ENCODE measurements at places on chromosomes 16 and 17. TPM values are rescaled to one million over a fixed set of nuclear protein-coding genes. Genes with fewer than 3 reads are reported as not detected.
A peak's percentile ranks its signal among the peaks of the same experiment; 100 is the strongest.

DNA sequence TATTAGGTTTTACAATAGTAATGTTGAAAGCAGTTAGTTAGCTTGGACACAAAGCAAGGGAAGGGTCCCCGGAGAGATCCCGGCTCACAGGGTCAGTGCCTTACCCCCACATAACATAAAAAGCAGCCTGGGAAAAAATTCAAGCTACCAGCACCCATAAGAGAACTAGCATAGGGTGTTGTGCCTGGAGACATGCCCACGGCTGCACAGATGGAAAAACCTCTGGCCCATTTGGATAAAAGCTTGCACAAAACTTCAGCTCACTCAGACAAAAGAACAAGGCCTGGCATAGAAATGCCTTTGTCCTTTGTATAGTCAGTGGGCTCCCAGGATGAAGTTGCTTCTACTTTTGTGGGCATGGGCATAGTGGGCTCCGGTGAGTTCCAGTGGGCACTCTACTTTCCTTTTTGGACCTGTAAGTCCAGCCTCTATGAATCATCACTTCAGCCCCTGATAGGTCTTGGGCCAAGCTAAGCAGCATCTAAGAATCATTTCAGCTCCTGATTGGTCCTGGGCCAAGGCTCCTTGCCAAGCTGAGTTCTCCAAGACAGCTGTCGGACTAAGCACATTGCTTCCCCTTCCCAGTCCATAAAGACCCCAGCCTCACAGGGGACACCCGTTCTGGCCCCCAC, 1.3 kb upstream of the RDM1 start:
- no peak for DNase-seq
- peaks cover 7% of the 10 kb centered on the region for H3K4me1 ChIP-seq
- H3K36me3 ChIP-seq = no peaks in the 10 kb centered on the region
- peaks cover 6% of the 10 kb centered on the region for H3K27me3 ChIP-seq

GRCh38 chr17:78133971-78134898, 3.7 kb downstream of the TMC8 start:
- peak overlapping the region; percentile 27 for H3K27ac ChIP-seq
- H3K36me3 ChIP-seq = peaks cover 18% of the 10 kb centered on the region
- H3K4me1 ChIP-seq = peaks cover 32% of the 10 kb centered on the region
- H3K27me3 ChIP-seq = peaks cover 9% of the 10 kb centered on the region
- peak; percentile 69 for DNase-seq

- no peak for DNase-seq
- H3K4me1 ChIP-seq = peaks cover 2% of the 10 kb centered on the region
- H3K4me3 ChIP-seq = no peak overlapping the region
- H3K27me3 ChIP-seq = peaks cover 5% of the 10 kb centered on the region
- H3K27ac ChIP-seq = peak overlapping the region; percentile 16
These were observed 15.0 kb downstream of the HASPIN start for GRCh38 chr17:3738562-3739295.

GRCh38 chr17:35895636-35896587, 15.8 kb upstream of the CCL5 start:
- H3K27ac ChIP-seq = no peak overlapping the region
- H3K4me1 ChIP-seq = peaks cover 11% of the 10 kb centered on the region
- no peak for DNase-seq
- H3K36me3 ChIP-seq = no peaks in the 10 kb centered on the region
- no peak overlapping the region for H3K4me3 ChIP-seq

DNA sequence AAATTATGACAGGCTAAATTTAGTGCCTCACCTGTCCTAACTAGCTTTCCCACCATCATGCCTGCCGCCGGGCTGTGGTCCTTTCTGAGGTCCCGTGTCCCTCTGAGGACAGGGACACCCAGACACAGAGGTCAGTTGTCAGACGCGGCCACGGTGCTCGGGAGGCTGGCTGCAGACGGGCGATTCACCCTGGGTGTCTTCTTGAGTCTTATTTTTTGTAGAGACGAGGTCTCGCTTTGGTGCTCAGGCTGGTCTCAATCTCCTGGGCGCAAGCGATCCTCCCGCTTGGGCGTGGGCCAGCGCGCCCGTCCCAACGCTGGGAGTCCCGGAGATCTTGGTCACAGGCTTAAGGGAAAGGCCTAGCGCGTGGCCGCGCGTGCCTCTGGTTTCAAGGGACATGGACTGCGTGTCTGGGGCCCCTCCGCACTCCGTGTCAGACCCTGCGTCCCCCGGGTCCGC, 797 bp upstream of the RAB11FIP3 start:
- peaks cover 6% of the 10 kb centered on the region for H3K36me3 ChIP-seq
- H3K4me3 ChIP-seq = peak overlapping the region; percentile 86
- no peak overlapping the region for H3K27ac ChIP-seq
- H3K27me3 ChIP-seq = peaks cover 16% of the 10 kb centered on the region
- DNase-seq = peak; percentile 9
- H3K4me1 ChIP-seq = peaks cover 17% of the 10 kb centered on the region

DNA sequence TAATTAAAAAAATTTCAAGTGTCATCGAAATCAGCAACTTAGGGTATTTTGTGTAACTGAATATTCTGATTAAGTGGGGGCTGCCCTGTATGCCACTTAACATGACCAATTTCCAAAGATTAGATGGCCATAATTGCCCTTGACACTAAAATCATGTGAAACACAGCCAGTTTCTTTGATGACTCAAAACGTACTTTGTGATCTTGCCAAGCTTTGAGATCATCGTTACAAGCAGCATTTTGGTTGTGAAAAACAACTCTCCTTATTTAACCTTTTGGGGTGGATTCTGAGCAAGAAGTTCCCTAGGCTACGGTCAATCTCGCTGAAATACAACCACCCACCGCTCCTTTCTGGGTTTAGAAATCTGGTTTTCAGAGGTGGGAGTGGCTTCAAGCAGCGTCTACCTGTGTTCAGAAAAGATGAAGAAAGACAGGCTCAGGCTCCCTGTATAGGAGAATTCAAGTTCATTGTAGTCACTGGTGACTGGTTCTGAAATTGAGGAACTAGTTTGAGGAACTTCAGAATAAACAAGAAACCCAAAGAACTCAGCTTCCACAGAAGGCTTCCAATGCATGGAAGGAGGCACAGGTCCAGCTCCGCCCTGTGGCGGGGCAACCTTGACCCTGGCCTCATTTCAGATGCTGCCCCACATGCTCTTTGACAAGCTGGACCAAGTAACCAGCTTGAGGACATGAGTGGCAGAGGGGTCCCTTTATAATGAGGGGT, 9.4 kb downstream of the MAP3K14 start:
- peaks cover 4% of the 10 kb centered on the region for H3K36me3 ChIP-seq
- DNase-seq = no peak
- H3K27ac ChIP-seq = no peak overlapping the region
- peaks cover 6% of the 10 kb centered on the region for H3K27me3 ChIP-seq
- no peak overlapping the region for H3K4me3 ChIP-seq
- H3K4me1 ChIP-seq = no peaks in the 10 kb centered on the region

DNA sequence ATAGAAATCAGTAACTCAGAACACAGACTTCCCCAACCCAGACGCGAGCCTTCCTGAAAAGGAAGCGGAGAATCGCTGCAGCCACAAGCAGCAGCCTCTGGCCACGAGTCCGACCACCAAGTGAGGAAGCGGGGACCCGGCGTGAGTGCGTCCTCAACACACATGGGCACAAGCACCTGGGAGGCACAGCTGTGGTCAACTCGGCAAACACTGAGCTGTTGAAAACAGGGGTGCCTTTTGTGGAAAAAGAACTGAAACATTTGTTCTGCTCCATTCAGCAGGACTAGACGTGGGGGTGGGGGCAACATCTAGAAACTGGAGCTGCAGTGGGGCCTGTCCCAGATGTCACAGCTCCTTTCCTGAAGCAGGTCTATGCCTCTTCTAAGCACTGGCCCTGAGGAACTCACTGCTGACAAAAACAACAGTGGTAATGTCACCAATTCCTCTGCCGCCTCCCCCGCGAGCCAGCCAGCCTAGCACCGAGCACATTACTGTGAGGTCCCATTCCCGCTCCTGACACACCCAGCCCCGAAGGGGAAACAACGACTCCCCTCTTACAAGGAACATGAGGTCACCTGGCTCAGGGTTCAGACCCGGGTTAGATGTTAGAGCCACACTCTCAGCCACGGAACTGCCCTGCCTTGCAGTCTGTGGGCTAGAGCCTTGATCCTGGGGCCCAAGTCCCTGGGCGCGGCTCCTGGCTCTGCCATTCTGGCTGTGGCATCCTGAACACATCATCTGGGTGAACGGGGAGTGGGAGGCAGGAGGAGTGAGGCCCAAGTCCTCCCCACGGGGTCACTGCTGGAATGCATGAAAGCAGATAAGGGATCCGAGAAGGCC, 29.0 kb downstream of the KDM8 start:
- peaks cover 10% of the 10 kb centered on the region for H3K27me3 ChIP-seq
- DNase-seq = no peak
- H3K4me1 ChIP-seq = peaks cover 19% of the 10 kb centered on the region
- peaks cover 5% of the 10 kb centered on the region for H3K36me3 ChIP-seq
- H3K27ac ChIP-seq = no peak overlapping the region

DNA sequence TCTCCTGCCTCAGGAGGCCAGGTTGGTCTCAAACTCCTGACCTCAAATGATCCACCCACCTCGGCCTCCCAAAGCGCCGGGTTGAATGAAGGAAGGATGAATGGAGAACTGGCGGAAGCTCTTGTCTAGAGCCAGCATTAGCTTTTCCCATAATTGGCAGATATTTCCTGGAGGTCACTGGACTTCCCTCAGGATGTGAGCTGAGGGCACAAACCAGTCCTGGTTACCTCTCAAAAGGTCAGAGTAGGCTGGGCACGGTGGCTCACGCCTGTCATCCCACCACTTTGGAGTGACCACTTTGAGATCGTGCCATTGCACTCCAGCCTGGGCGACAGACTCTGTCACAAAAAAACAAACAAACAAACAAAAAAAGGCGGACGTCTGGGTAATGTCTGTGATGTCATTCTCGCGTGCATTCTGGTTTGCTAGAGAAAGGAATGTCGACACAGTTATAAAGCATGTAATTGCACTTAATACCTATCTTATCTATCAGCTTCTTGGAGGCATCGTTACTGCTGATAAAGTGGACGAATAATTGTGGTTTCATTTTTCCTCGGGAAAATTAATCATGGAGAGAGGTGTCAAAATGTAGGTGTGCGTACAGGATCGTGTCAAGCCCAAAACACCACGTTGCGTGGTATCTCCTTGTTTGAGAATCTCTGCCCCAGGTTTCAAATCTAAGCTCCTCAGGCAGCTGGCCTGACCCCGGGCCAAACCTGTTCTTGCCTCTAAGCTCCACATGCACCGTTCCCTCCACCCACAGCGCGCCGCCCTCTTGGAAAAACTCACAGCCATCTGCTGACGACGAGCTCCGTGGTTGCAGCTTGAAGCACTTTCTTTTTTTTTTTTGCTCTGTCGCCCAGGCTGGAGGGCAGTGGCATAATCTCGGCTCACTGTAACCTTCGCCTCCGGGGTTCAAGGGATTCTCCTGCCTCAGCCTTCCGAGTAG, 6.4 kb upstream of the CRK start:
- peaks cover 15% of the 10 kb centered on the region for H3K27me3 ChIP-seq
- DNase-seq = no peak
- H3K4me3 ChIP-seq = peak overlapping the region; percentile 34
- H3K27ac ChIP-seq = no peak overlapping the region

GRCh38 chr17:28718333-28719020, 809 bp upstream of the RAB34 start:
- peaks cover 33% of the 10 kb centered on the region for H3K4me1 ChIP-seq
- H3K27ac ChIP-seq = peak overlapping the region; percentile 76
- peak overlapping the region; percentile 85 for H3K4me3 ChIP-seq
- no peak for DNase-seq
- peaks cover 24% of the 10 kb centered on the region for H3K27me3 ChIP-seq
- peaks cover 40% of the 10 kb centered on the region for H3K36me3 ChIP-seq

- H3K4me3 ChIP-seq = no peak overlapping the region
- no peaks in the 10 kb centered on the region for H3K36me3 ChIP-seq
- no peaks in the 10 kb centered on the region for H3K4me1 ChIP-seq
- peaks cover 4% of the 10 kb centered on the region for H3K27me3 ChIP-seq
- DNase-seq = peak; percentile 73
- no peak overlapping the region for H3K27ac ChIP-seq
These were observed 8.1 kb upstream of the CPNE2 start for GRCh38 chr16:57084257-57084770.

DNA sequence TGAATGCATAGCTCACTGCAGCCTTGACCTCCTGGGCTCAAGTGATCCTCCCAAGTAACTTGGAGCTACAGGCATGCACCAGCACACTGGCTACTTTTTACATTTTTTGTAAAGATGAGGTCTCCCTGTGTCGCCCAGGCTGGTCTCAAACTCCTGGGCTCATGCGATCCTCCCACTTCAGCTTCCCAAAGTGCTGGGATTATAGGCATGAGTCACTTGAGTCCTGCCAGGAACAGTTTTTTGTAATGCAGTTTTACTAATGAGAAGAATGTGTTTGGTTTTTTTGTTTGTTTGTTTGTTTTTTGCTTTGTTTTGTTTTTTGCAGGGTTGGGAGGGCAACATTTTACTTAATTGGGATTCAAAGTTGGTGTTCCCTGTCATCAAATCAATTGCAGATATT, 22.2 kb downstream of the SOST start:
- H3K36me3 ChIP-seq = no peaks in the 10 kb centered on the region
- H3K4me1 ChIP-seq = peaks cover 14% of the 10 kb centered on the region

GRCh38 chr17:40072040-40072734, 9.4 kb downstream of the THRA start:
- H3K27me3 ChIP-seq = peaks cover 12% of the 10 kb centered on the region
- peaks cover 31% of the 10 kb centered on the region for H3K4me1 ChIP-seq
- H3K4me3 ChIP-seq = no peak overlapping the region
- DNase-seq = no peak

- no peak for DNase-seq
- H3K27me3 ChIP-seq = no peaks in the 10 kb centered on the region
- H3K4me3 ChIP-seq = no peak overlapping the region
- H3K4me1 ChIP-seq = peaks cover 7% of the 10 kb centered on the region
These were observed 9.9 kb downstream of the TMIGD1 start for GRCh38 chr17:30323895-30324319.

GRCh38 chr16:76681296-76681695, 404.1 kb downstream of the CNTNAP4 start:
- H3K27ac ChIP-seq = no peak overlapping the region
- H3K27me3 ChIP-seq = no peaks in the 10 kb centered on the region
- no peaks in the 10 kb centered on the region for H3K36me3 ChIP-seq
- no peak overlapping the region for H3K4me3 ChIP-seq
- H3K4me1 ChIP-seq = no peaks in the 10 kb centered on the region

- H3K36me3 ChIP-seq = no peaks in the 10 kb centered on the region
- H3K27me3 ChIP-seq = peaks cover 3% of the 10 kb centered on the region
- no peak overlapping the region for H3K4me3 ChIP-seq
- H3K27ac ChIP-seq = no peak overlapping the region
- no peaks in the 10 kb centered on the region for H3K4me1 ChIP-seq
- DNase-seq = no peak
These were observed 20.6 kb upstream of the KIFC3 start for GRCh38 chr16:57822856-57823255.

CTRB2 gene
- total RNA-seq = not detected

AANAT gene
- total RNA-seq = not detected

GLIS2 gene
- 1.6 TPM for total RNA-seq

FAM117A gene
- total RNA-seq = 9.2 TPM

CHTF8 gene
- total RNA-seq = 169 TPM

HSD17B2 gene
- total RNA-seq = not detected

SLC6A4 gene
- 1.0 TPM for total RNA-seq

SGCA gene
- not detected for total RNA-seq
